ENCODE measurements at places on chromosomes 3 and 15.

DNA sequence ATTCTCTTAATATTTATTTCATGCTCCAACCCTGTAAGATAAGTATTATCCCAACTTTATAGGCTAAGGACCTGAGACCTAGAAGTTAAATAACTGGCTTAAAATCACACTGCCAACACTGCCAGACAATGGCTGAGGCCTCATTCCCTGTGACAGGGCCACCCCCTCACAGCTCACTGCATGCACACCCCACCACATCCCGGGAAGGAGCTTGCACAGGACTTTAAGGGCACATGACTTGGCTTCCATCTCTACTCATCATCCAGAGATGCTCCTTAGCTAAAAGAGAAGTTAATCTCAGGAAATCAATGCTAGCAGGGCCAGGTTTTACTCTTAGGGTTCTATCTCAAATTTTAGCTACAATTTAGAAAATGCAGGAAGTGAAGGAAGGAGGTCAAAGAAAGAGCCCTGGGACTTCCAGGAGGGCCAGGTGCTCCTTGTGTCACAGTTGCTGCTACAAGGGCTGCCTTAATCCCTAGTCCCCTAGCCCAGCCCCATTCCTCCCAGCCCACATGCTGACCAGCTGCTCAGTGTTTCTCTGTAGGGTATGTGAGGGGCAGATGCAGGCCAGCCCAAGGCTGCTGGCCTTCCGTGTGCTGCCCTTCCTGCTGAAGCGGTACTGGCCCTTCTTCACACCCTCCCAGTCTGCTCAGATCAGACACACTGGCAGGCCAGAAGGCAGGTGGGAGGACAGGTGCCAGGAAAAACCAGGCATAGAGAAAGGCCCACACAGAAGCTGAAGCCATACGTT, 53.5 kb downstream of the WWTR1 start:
- no peak overlapping the region for H3K4me3 ChIP-seq
- no peaks in the 10 kb centered on the region for H3K36me3 ChIP-seq
- peaks cover 3% of the 10 kb centered on the region for H3K27me3 ChIP-seq
- no peak overlapping the region for H3K27ac ChIP-seq

DNA sequence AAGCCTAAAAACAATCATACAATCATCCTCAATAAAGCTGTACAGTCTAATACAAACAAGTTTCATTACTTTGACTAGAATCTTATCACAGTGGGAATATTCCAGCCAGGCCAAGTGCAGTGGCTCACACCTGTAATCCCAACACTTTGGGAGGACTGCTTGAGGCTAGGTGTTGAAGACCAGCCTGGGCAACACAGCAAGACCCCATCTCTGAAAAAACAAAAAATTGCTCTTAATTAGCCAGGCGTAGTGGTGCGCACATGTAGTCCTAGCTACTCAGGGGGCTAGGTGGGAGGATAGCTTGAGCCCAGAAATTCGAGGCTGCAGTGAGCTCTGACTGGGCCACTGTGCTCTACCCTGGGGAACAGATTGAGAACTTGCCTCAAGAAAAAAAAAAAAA, 3.3 kb downstream of the RPN1 start:
- DNase-seq = no peak
- H3K27me3 ChIP-seq = no peaks in the 10 kb centered on the region
- H3K4me1 ChIP-seq = peaks cover 41% of the 10 kb centered on the region
- H3K27ac ChIP-seq = peak overlapping the region; percentile 5
- no peak overlapping the region for H3K4me3 ChIP-seq

DNA sequence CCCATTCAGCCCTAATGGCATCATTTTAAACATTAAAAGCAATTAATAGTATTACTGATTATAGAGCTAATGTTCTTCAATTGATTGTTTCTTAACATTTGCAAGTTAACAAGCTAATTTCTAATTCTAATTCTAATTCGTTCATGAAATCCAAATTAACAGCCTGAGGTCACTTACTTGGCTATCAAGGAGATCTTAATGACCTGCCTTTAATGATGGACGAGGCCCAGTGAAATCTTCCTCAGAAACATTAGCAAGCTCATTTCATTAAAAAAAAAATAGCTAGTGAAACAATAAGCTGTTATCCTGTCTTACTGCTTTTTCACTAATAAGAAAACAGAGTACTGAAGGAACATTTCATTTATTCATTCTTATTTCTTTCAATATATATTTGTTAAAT, 15.4 kb upstream of the RNF7 start:
- H3K4me3 ChIP-seq = no peak overlapping the region
- H3K36me3 ChIP-seq = no peaks in the 10 kb centered on the region
- no peaks in the 10 kb centered on the region for H3K27me3 ChIP-seq
- DNase-seq = no peak
- H3K27ac ChIP-seq = no peak overlapping the region

DNA sequence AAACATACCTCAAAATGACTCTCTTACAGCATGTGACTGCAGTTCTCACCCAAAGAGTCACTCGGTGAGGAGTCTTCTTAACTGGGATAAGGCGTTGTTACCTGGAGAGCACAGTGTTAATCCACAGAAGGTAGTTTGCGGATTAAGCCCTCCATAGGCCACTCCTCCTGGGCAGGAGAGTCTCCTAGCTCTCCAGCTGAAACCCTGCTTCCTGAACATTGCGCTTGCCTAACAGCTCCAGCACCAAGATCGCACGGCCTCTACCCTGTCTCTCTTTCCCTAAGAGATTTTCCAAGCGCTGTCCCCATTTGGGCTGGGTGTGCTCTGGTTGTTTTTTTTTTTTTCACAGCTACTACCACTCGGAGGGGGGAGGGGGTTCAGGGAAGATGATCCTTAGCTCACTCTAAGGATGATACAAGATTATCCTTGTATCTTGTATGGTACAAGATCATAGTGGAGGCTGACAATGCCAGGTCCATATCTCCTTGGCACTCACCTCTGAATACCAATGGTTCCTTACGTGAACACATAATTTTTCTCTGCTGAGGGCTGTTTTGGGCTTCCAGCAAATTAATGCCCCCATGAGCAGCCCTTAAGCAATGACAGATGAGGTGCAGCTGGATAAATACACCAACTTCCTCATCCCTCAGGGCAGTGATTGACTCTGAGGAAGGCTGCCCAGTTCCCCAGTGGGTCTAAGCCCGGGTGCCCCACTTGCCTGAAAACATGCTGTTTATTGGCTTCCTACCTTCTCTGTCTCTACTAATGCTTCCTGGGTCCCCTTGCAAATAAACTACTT, 185.2 kb upstream of the TSC22D2 start:
- no peaks in the 10 kb centered on the region for H3K36me3 ChIP-seq
- H3K27ac ChIP-seq = no peak overlapping the region
- H3K4me1 ChIP-seq = peaks cover 2% of the 10 kb centered on the region

DNA sequence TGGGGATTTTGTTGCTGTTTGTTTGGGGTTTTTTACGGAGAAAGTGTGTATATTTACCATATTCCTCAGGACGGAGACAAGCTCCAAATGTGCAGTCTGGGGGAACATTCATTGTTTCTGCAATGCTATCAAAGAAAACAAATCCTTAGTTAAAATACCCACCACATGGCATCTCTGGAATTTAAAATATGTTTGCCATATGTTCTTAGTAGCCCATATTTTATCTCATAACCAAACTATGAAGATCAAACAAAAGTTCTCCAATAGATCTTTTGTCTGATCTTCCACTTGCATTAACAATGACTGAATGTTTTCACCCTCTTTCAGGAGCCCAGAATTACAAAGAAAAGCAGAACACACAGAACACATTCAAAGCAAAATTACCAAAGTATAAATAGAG, 35.3 kb downstream of the EFHB start:
- no peak overlapping the region for H3K27ac ChIP-seq
- no peaks in the 10 kb centered on the region for H3K36me3 ChIP-seq
- H3K27me3 ChIP-seq = no peaks in the 10 kb centered on the region
- H3K4me3 ChIP-seq = no peak overlapping the region

- H3K27ac ChIP-seq = no peak overlapping the region
- H3K4me1 ChIP-seq = no peaks in the 10 kb centered on the region
- no peak overlapping the region for H3K4me3 ChIP-seq
Observed at GRCh38 chr3:89145995-89146394, 38.6 kb downstream of the EPHA3 start.

- DNase-seq = no peak
- H3K36me3 ChIP-seq = peaks cover 1% of the 10 kb centered on the region
- H3K27me3 ChIP-seq = no peaks in the 10 kb centered on the region
- H3K4me1 ChIP-seq = peaks cover 14% of the 10 kb centered on the region
- H3K27ac ChIP-seq = no peak overlapping the region
Observed at GRCh38 chr3:97885931-97886824, 64.4 kb downstream of the CRYBG3 start.

- H3K27me3 ChIP-seq = no peaks in the 10 kb centered on the region
- H3K27ac ChIP-seq = no peak overlapping the region
- H3K4me3 ChIP-seq = no peak overlapping the region
- H3K36me3 ChIP-seq = peaks cover 11% of the 10 kb centered on the region
- DNase-seq = no peak
Observed at GRCh38 chr3:31448882-31449243, 83.9 kb upstream of the STT3B start.

DNA sequence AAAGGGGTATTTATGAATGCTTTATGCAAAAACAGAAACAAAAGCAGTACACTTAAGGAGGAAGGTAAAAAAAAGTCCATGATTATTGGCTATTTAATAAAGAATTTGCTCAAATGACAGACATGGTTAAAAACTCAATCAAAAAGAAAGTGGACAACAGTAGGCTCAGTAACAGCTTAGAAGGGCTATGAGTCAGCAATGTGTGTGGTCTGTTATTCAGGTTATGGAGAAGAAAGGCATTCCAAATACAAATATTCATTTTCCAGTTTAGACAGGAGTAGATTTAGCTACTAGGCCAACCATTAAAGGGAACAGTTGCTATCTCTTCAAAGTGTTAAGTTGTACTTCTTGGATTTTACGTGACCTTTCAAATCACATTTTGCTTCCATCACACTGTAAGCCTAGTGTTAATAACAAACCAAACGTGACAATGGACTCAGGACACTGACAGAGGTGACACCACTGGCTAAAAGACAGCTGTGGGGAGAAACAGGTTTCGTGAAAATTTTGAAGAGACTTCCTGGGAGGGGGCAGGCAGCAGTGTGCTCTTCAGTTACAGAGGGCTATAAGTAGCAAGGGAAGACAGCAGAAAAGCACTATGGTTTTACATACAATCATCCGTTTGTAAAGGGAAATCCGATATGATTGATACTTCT, 41.7 kb upstream of the MYO5C start:
- H3K4me1 ChIP-seq = peaks cover 2% of the 10 kb centered on the region
- no peak overlapping the region for H3K27ac ChIP-seq
- no peak for DNase-seq
- no peaks in the 10 kb centered on the region for H3K27me3 ChIP-seq
- H3K4me3 ChIP-seq = no peak overlapping the region

- H3K27ac ChIP-seq = no peak overlapping the region
- no peak overlapping the region for H3K4me3 ChIP-seq
- H3K4me1 ChIP-seq = no peaks in the 10 kb centered on the region
- H3K36me3 ChIP-seq = peaks cover 19% of the 10 kb centered on the region
- H3K27me3 ChIP-seq = no peaks in the 10 kb centered on the region
Observed at GRCh38 chr15:35362195-35362829, 183.7 kb downstream of the DPH6 start.

DNA sequence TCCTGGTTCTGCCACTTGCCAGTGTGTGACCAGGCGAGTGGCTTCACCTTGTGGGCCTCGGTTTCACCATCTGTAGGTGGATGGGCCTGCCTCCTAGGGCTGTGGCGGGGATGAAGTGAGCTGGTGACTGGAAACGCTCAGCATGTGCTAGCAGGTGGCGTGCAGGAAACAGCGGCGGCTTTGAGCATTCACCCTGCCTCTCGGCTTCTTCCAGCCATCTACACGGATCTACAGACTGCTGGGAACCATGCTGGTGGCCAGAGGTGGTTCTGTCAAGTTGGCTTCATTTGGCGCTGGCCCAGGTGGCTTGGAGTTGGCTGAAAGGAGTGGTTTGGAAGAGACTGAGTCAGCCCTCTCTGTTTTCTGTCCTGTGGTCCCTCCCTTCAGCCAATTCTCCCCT, 106.3 kb downstream of the NUP210 start:
- no peaks in the 10 kb centered on the region for H3K27me3 ChIP-seq
- H3K4me1 ChIP-seq = no peaks in the 10 kb centered on the region
- H3K36me3 ChIP-seq = peaks cover 33% of the 10 kb centered on the region
- no peak overlapping the region for H3K27ac ChIP-seq
- no peak for DNase-seq

GRCh38 chr3:94356581-94356980, 293.7 kb downstream of the NSUN3 start:
- no peak for DNase-seq
- no peak overlapping the region for H3K4me3 ChIP-seq
- H3K27ac ChIP-seq = no peak overlapping the region
- no peaks in the 10 kb centered on the region for H3K27me3 ChIP-seq
- H3K4me1 ChIP-seq = no peaks in the 10 kb centered on the region
- H3K36me3 ChIP-seq = no peaks in the 10 kb centered on the region

GRCh38 chr3:177934001-177934891, 602.0 kb upstream of the KCNMB2 start:
- no peaks in the 10 kb centered on the region for H3K27me3 ChIP-seq
- no peak for DNase-seq
- peaks cover 3% of the 10 kb centered on the region for H3K4me1 ChIP-seq
- H3K36me3 ChIP-seq = no peaks in the 10 kb centered on the region

DNA sequence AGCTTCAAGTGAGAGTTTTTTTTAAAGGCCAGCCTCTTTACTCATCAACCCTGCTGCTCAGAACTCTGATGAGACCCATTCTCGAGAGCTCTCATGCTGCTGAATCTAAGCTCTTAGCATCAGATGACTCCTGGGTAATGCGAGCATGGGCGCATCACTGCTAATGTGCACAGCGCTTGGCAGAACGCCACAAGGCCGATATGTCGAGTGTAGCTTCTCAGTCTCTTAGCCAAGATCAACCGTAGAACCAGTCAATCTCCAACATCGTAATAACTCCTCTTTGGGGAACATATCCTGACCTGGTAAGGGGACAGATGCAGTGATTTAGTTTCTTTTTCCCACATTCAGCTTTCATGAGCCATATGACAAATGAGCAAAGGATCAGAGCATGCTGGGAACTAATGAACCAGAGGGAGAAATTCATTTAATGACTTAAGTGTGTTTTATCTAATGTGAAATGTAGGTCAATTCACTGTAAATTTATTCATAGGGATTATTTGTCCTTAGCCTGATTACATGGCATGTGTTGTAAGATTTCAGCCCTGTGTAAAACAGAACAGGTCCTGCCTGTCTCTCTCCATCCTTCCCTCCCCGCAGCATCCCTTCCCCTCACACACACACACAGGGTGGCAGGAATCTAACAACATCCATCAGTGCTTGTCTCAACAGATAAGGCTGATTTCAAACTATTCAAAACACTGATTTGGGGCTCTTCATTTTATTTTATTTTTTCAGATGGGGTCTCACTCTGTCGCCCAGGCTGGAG, 195.4 kb upstream of the C2CD4B start:
- H3K4me1 ChIP-seq = no peaks in the 10 kb centered on the region
- H3K27ac ChIP-seq = no peak overlapping the region
- no peaks in the 10 kb centered on the region for H3K36me3 ChIP-seq

GRCh38 chr15:63380151-63380807, 1.4 kb downstream of the CA12 start:
- peak overlapping the region; percentile 50 for H3K27ac ChIP-seq
- no peaks in the 10 kb centered on the region for H3K36me3 ChIP-seq
- H3K27me3 ChIP-seq = peaks cover 75% of the 10 kb centered on the region
- H3K4me3 ChIP-seq = no peak overlapping the region

GRCh38 chr3:65439641-65440284, 599.0 kb downstream of the MAGI1 start:
- no peak overlapping the region for H3K27ac ChIP-seq
- H3K36me3 ChIP-seq = no peaks in the 10 kb centered on the region
- H3K4me3 ChIP-seq = no peak overlapping the region

Measured in activated naive CD8-positive, alpha-beta T cell treated with anti-CD3 and anti-CD28 coated beads, Interleukin-2, amount 50 U/mL, for 24 hours (primary cell).